Chondrocyte (in vitro differentiated cells): ENCODE measurements at places on chromosomes 5 and 9. TPM values are rescaled to one million over a fixed set of nuclear protein-coding genes. Genes with fewer than 3 reads are reported as not detected.

DNA sequence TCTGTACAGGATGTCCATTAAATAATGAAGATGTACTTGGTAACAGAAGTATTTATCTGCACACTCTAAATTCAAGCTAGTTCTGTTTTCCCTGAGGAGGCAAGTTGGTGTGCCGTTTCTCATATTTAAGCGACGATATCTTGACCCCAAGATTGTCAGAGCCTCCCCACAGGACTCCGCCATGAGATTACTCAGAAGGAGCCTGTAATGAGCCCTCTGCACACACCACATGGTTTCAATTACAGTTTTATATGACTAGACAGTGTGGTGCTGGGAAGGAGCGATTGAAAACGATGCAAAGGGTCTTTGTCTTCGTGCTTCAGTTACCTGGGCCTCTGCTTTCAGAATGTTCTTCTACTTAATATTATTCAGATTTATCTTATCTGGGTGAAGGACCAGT is 840.4 kb upstream of the WWC1 start:
- no peak for DNase-seq

GRCh38 chr9:127694890-127695720 is 11.7 kb upstream of the CFAP157 start:
- no peak for DNase-seq

- DNase-seq = no peak
These were observed 21.0 kb upstream of the FOXE1 start for GRCh38 chr9:97831843-97832636.

GRCh38 chr9:136119883-136120393 is 1.3 kb upstream of the TMEM250 start:
- DNase-seq = no peak

DNA sequence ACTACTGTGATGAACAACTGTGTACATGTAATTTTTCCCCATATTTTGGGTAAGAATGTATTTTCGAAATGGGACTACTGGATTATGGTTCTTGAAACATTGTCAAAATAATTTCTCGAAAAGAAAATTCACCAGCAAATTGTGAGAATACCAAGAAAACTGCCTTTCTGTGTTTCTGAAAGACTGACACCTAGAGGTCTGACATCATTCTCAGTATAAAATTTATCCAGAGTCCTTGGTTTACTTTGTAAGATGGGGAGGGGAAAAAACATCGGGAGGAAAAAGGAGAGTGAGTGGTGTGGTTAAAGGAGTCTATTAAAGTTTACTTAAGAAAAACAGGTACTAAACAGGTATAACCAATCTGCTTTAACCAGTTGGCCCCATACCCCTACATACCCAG is 149.2 kb downstream of the CEP120 start:
- DNase-seq = no peak

The DOK3 gene
- 4.7 to 7.7 TPM (median 7.5 TPM) in 3 replicates for total RNA-seq

The TAS2R1 gene
- 1.6 to 1.7 TPM in 2 of 3 replicates, not detected in the other for total RNA-seq

- DNase-seq = no peak
These were observed 106.6 kb downstream of the RGS3 start for GRCh38 chr9:113570106-113570505.

The NUTM2G gene
- total RNA-seq = 0.10 to 0.15 TPM in 2 of 3 replicates, not detected in the other

DNA sequence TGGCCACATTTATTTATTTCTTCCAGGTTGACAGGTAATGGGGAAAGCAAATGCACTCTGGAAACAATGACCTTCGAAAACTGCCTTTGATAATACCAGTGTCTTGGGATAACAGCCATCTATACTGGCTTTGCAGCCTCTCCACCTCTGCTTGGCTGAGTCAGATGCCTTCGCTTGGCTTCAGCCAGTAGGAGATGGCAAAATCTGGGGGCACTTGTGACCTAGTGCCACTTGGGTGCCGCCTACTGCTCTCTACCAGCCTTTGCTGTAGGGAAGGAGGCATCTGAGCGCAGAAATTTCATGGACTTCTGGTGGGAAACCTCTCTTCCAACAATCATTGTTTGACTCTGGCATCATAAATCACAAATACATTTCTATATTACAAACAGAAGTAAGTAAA is 21.8 kb downstream of the FYB1 start:
- no peak for DNase-seq
